Pancreas (tissue), 10 donors: ENCODE measurements at places on chromosomes 13 and 19.
A peak's percentile ranks its signal among the peaks of the same experiment; 100 is the strongest.

DNA sequence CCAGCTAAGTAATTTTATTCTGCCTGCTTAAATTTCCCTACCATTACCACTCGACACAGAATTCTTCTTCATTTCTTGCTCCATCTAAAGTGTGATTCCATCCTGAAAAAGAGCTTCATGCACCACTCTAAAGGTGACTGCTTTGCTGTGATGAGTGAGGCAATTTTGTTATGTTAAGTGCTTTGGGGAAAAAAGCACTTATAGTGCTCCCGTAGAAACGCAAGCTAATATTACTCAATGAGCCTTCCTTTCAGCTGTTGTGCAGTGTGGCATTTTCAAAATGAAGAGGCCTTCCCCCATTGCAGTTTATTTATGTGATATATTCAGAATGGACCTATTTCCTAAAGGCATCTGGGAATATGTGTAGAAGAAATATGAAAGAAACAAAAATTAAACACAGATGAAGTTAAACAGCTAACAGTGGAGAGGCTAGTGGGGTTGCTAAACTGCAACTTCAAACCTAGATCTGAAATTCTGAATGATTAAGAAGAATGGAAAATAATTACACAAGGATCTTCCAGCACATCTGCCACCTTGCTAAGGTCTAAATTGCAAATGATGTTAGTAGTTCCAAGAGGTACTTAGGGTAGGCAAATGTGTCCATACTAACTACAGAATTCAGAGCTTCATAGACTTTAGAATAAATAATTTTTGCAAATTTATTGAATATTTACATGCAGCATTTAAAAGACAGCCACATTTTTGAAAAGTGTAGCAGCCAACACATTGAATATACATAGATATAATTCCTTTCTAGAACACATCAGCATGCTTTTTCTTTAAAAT, 211.7 kb downstream of the DCT start:
- no peak for DNase-seq

DNA sequence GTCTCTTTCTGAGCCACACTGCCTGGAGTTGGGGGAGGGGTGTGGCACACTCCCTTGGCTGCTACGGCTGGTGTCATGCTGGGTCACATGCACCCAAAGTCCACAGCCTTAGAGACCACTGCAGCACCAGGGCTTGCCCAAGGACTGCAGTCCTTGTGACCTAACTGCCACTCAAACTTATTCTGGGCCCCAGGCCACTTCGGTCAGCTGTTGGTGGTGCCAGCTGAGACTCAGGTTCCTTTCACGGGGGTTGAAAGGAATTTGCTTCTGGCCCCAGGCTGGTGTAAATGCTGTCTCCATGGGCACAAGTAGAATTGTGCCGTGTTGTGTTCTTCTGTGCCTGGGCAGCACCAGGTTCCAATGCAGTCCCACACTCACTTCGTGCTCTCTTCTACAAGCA, 9.5 kb upstream of the VN1R1 start:
- no peak for DNase-seq

GRCh38 chr13:28077231-28077630, 23.1 kb downstream of the FLT3 start:
- DNase-seq = no peak

- no peak for DNase-seq
These were observed 19.2 kb upstream of the ZNF175 start for GRCh38 chr19:51551673-51552432.

DNA sequence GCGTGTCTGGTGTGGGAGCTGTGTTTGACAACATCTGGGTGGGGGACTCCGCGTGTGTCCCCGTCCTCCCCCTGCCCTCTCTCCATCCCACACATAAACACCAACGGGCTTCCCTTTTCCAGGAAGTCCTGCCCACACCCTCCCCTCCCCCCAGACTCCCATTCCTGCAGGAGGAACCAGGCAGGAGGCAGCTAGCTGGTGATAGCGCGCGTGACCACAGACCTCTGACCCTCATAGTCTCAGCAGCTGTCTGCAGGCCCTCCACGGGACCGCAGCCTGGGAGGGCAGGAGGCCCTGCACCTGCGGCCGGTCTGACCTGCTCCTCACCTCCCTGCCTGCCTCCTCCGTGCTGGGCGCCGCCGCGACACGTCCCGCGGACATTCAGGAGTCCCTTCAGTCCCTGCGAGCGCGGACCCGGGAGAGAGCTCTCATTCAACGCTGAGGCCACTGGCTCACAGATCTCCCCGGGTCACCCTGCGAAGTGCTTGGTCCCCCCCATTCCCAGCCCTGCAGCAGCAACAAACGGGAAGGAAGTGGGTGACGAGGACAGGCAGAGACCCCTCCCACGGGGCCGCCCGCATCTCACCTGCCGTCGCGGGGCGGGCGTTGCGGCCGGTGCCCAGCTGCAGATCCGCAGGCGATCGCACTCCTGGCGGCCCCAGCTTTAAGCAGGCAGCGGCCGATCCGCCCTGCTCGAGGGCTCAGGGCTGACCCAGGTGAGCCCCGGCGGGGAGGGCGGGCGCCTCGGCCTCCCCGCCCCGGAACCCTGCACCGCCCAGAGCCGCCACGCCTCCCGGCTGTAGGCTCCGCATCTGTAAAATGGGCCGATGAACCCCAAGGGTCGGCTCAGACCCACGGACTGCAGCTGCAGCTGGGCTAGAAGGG, 1.1 kb upstream of the ACP5 start:
- DNase-seq = peak; percentile 31

- DNase-seq = no peak
These were observed 21.9 kb downstream of the RBM26 start for GRCh38 chr13:79384022-79384610.

GRCh38 chr13:30463787-30464495, 1.8 kb downstream of the HMGB1 start:
- DNase-seq = peak; percentile 68

DNA sequence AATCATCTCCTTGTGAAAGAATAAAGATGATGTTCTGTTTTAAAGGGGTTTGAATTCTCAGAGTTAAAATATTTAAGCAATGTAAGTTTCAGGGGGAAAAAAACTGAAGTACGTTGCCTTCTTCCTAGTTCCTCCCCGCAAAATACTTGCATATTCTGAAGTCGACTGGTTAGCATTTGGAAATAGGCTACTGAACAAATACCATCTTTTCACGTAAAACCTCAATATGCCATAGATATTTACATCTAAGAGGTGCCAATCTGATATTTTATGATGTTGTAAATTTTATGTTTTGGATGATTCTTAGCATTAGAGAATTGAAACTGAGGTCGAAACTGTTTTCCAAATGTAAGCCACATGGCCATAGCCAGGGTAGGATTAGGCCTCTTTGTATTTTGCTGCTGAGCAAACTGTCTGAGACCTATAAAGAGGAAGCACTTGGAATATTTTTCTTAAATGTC, 138.3 kb downstream of the FLT1 start:
- DNase-seq = no peak

DNA sequence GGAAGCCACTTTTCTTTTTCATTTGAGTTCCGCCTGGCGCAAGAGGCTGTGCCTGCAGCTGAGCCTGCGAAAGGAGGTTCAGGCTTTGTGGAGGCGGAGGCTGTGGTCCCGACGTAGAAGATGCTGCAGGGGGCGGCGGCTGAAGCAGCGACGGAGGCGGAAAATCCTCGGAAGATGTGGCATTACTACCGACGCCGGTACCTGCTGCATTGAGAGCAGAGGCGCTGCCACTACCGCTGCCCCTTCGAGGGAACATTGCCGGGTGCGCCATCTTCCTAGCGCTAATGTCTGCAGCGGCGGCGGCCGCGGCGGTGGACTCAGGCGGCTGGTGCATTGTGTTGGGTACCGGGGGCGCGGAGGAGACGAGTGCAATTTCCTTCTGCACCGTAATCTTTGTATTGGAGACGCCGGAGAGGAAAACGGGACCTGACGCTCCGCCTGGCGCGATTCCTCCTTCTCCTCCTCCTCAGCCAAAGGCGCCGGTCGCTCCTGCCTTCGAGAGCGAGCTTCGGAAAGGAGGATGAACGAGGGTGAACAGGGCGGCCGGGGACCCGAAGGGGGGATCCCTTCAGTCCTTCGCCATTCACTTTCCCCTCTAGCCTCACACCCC, at the start of gene TSC22D1:
TSS of gene TSC22D1 (minus strand) at position 590 of the 610 bp plus-strand sequence. CDS start at position 334, 256 bp downstream.
- peak; percentile 22 for DNase-seq

DNA sequence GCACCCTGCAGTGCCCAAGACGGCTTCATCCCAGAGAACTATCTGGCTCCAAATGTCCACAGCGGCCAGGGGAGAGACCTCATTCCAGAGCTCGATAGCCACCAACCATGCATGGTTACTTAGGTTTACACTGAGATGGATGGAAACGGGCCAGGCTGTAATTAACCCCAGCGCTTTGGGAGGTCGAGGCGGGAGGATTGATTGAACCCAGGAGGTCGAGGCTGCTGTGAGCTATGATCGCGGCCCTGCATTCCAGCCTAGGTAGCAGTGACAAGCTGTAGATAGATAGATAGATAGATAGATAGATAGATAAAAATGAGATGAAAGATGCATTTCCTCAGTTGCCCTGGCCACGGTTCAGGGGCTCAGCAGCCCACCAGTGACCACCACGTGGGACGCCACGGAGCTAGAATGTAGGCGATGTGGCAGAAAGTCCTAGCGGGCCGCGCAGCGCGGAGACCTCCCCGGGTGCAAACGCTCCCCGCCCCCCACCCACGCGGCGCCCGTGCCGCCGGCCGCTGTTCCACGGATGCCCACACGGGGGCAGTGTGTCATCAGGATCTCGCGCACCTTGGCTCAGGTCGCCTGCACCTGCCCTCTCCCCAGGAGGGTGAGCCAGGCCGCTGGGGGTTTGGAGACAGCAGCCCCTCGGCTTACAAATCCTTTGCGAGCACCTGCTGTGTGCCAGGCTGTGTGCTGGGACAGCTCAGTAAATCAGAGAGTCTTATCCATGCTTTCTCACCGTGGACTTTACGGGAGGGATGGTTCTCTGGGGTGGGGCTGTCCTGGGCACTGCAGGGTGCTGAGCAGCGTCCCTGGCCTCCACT, 13.5 kb upstream of the TLE5 start:
- peak; percentile 51 for DNase-seq

GRCh38 chr13:78971355-78972025, 312.5 kb upstream of the OBI1 start:
- DNase-seq = no peak

DNA sequence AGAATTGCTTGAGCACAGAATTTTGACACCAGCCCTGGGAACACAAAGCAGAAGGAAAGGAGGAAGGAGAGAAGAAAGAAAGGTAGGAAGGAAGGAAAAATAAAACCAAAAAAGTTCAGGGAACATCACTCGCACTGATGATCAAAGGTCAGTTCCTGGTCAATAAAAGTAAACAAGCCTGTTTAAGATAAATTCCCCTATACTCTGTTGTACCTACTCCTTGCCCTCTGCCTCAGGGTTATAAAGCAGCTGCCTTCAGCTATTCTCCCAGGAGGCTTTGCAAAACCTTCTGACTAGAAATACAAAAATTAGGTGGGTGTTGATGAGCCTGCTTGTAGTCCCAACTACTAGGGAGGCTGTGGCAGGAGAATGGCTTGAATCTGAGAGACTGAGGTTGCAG, 14.9 kb upstream of the ZNF91 start:
- no peak for DNase-seq

- no peak for DNase-seq
These were observed 66.0 kb downstream of the ABCC4 start for GRCh38 chr13:95235199-95235756.

DNA sequence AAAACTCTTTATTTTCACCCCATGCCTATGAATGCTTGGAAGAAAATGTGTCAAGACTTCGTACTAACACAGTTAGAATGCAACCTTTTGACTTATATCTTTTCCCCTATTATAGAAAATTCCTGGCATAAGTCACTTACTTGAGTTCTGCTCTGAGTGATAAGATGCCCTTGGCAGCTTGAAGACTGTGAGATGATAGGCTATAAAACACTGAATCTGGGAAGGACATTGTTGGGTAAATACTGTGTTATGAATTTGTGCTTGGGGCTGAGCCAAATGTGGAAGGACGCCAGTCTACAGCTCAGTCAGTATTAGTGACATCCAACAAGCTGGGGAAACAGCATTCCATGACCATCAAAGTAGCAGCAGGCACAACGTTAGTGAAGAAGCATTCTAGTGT, 368.0 kb upstream of the SGCG start:
- no peak for DNase-seq

- DNase-seq = no peak
These were observed 6.8 kb downstream of the ATP13A1 start for GRCh38 chr19:19656451-19657396.

DNA sequence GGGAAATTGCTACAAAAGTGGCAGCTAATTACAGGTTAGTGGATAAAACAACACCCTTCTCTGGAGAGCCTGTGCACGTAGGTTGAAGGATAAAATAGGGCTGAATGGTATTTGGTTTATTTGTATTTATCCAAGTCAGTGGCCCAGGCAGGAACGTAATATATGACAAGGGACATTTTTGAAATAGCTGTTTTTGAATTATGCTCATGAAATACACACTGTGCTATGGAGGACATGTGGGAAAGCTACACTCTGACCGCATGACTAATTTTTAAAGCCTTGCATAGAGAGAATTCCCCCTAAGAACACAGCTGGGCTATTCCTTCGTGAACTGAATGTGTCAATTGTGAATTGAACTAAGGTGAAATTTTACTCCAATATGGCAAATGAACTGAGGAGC, 292.1 kb upstream of the MAB21L1 start:
- DNase-seq = no peak

DNA sequence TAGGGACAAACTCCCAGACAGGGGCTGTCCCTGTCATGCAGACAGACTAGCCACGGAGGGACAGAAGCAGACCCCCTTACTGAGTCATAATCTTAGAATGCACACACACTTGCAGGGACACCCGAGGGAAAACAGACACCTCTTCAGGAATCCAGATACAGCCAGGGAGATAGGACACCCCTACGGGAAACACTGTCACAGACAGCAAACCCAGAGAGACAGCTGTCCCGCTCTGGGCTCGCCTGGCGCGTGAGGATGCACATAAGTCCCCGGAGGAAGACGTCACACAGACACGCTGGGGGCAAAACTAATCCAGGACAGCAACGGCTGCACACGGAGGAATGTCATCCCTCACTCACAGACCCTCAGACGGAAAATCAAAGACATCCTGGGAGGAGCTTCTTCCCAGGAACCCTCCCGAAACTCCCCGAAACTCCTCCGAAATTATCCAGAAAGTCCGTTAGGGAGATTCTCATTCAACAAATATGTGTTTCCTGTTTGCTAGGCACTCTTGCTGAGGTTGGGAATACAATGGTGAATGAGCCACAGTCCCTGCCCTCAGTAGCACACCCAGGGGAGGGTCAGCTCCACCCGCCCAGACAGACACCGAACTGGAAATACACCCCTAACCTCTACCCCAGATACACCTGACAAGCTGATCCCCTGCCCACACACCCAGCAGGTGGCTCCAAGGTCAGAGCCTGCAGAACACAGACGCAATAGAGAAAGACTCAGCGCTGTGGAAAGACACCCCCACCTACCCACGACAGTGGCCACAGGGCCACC, 15.2 kb upstream of the TOMM40 start:
- no peak for DNase-seq

DNA sequence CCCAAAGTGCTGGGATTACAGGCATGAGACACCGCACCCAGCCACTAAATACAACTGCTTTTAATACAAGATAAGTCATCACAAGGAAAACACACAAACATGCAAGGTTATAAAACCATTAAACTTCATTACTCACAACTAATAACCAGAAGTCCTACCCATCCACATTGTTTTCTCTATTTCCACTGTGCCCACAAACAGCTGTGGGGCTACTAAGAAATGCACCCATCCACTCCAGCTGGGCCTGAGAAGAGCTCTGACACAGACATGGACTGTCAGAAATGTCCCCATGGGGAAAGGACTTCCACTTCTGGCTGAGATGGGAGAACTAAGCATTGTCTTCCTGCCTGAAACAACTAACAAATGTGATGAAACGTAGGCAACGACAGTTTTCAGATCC, 17.2 kb downstream of the SAFB2 start:
- DNase-seq = no peak
